Muscle of arm (tissue), 14 donors: ENCODE measurements at places on chromosomes 5 and 9. TPM values are rescaled to one million over a fixed set of nuclear protein-coding genes. Genes with fewer than 3 reads are reported as not detected.

The CNTFR gene
- 68.4 TPM for polyA plus RNA-seq

- DNase-seq: peak; percentile 69
These were observed 97.8 kb upstream of the SMC5 start for GRCh38 chr9:70160686-70161600.

- no peak for DNase-seq
These were observed 2091.2 kb upstream of the ACO1 start for GRCh38 chr9:30293231-30293630.

The LHX3 gene
- not detected for polyA plus RNA-seq

The BTNL8 gene
- not detected for polyA plus RNA-seq

- no peak for DNase-seq
These were observed 9.3 kb downstream of the TPPP start for GRCh38 chr5:683551-684481.

DNA sequence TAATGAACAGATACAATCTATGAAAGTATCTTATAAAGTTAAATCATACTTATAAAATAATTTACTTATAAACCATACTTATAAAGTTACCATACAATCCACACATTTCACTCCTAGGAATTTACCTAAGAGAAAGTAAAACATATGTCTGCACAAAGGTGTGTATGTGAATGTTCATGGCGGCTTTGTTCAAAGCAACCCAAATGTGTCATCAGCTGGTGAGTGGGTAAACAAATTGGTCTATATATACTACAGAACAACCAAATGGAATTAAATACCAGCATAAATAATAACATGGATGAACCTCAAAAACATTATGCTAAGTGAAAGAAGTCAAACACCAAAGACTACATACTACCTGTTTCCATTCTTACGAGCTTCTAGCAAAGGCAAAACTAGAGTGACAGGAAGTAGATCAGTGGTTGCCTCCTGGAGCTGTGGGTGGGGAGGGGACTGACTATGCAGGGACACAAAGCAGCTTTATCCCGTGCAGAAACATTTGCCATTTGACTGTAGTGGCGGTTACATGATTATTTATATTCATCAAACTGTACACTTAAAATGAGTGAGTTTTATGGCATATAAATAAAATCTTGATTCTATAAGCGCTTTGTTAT, 10.6 kb downstream of the TRAF1 start:
- no peak for DNase-seq
